ENCODE measurements at places on chromosomes 12 and 14.

- no peak for DNase-seq
Measured at GRCh38 chr12:32894566-32894965, 2.0 kb downstream of the PKP2 start.

DNA sequence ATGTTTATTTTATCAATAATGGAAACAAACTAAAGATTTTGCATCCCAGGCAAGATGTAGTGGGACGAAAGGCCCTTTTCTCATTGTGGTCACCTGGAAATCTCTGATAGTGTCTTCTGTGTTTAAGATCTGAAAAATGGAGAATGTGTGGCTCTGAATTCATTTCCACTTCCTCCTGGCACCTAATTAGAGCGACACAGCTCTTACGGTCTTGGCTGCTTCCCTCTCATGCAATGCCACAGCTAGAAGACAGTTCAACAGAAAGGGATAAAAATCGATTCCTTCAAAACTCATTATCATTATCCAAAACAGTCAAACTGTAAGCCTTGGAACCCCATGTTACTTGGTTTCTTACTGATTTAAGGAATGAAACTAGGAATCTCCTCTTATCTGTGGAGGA is 9.3 kb downstream of the ST8SIA1 start:
- no peak for DNase-seq

GRCh38 chr14:50658203-50658602 is 9.9 kb downstream of the SAV1 start:
- DNase-seq = no peak

DNA sequence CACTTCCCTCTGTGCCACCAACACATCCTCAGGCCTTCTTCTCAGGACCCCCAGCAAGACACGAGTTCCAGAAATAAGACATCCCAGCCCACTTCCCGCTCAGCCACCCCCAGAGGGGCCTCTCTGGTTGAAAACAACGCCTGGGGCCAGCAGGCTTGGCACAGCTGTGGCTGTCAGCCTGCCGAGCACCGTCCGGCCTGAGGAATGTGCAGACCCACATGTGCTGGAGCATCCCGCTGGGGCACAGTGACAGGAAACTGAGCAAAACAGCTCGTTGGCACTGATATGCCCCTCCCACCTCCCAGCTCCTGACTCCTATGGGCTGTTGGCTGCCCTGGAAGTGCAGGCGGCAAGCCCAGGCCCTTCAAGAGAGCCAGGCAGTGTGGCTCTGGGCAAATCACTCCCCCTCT is 1.4 kb downstream of the SYNE3 start:
- no peak for DNase-seq

- no peak for DNase-seq
Measured at GRCh38 chr12:31813305-31813704, 84.5 kb upstream of the AMN1 start.

GRCh38 chr12:3896801-3897351 is 23.7 kb upstream of the PARP11 start:
- no peak for DNase-seq

DNA sequence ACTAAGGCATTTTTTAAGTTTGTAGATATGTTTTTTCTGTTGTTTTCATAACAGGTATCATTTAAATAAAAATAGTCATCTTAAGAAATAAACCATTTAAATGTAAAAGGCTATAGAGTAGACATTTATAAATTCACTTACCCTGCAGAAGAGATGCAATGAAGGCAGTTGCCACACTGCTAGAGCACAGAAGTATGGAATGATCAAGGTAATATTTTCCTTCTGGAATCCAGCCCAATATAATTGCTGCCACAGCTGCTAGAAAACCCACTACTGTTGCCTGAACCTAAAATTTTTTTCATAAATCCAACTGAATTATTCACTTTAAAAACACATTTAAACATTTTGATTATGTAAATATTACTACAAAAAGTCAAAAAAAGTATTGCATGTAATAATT is 69.2 kb downstream of the SLC41A2 start:
- no peak for DNase-seq

DNA sequence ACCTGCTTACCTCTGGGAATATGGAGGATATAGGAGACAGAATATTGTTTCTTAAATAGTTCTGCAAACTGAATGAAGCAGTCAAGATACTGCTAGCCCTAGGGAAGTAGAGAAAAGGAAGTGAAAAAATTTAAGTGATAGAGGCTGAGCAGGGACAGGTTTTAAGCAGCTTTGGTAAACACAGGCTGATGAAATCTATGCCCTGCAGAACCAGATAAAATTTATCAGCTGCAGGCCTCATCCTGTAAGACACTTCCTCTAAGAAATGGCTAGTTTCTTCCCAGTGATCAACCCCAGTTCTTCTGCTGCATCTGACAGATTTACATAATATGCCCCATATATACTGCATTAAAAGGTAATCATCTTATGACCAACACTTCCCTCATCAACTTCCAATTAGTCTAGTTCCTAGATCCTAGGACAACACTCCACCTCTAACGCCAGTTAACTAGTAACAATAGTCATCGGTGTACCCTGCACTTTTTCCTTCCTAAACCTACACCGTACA is 1.3 kb upstream of the ESYT1 start:
- DNase-seq = no peak

DNA sequence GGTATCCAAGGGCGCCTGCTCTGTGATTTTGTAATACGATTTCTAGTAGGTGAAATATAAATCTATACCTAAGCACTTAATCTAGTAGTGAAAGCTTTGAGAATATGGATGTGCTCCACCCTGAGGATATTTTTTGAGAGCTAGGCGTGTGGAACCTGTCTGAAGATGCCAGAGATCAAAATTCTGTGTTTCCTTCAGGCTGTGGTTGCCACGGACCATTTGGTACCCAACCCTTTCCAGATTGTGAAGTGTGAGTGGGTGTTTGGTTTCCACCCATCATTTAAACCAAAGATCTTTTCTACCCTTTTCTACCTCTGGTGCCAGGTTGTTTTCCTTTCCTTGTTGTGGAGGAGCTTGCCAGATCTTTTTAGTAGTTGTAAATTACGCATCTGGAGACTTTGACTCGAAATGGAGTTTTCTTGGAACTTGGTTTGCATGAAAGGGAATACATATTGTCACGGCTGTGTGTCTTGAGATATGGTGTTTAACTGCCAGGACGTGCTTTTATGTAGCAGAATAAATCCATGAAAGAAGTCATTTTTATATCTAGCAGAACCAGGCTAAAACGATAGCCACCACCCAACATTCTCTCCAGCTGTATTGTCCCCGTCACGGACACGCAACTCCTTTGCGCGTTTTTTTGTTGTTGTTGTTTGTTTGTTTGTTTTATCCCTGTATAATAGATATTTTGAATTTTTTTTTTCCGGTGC is 2.2 kb downstream of the LRFN5 start:
- DNase-seq = no peak

GRCh38 chr14:57420986-57421385 is 30.6 kb downstream of the NAA30 start:
- no peak for DNase-seq

GRCh38 chr12:2422591-2422990 is 369.8 kb downstream of the CACNA1C start:
- no peak for DNase-seq

DNA sequence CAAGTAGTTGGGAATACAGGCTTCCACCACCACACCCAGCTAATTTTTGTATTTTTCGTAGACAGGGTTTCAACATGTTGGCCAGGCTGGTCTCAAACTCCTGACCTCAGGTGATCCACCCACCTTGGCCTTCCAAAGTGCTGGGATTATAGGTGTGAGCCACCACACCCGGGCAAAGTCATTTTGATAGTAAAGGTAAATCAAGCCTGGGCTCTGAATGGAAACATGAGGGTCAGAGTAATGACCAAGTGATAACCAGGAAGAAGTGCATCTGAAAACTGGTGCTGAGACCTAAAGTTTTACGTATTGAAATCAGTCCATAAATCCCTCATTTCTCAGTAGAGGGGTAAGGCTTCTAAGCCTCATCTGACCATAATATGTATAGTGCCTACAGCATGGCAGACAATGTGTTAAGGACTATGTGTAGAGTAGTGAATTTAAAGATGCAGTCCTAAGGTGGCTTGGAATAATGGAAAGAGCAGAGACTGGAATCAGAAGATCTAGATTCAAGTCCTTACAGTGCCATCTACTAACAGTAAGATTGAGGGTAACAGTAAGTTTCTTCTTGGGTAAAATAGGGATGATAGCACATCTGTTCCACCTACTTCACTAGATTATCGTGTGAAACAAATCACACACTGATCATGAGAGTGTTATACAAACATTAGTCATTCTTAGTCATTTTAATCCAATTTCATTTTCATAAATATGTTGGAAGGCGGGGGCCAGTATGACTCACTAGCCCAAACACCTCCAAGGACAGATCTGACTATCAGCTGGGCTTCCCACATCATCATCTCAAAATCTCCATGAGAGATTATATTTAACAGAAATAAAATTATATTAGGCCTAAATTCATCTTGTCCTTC is 11.2 kb downstream of the MAP4K5 start:
- DNase-seq = no peak

DNA sequence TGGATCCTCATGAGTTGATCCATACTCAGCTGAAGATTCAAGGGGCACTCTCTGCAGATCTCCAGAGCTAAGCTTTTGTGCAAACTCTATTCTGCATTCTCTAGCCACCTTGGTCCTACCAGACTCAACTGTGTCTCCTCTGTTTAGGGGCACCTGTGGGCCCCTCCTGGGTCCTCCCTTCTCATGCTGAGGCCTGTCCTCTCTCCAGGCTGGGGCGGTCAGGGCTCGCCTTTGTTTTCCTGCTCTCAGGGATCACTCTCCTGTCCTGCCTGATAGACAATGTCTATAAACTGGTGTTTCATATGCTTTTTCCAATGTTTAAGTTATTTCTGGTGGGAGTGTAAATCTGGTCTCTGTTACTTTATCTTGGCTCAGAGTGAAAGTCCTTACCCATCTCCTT is 11.6 kb upstream of the KIF26A start:
- DNase-seq = no peak

GRCh38 chr12:54139019-54139418 is 49.8 kb downstream of the SMUG1 start:
- DNase-seq = no peak

DNA sequence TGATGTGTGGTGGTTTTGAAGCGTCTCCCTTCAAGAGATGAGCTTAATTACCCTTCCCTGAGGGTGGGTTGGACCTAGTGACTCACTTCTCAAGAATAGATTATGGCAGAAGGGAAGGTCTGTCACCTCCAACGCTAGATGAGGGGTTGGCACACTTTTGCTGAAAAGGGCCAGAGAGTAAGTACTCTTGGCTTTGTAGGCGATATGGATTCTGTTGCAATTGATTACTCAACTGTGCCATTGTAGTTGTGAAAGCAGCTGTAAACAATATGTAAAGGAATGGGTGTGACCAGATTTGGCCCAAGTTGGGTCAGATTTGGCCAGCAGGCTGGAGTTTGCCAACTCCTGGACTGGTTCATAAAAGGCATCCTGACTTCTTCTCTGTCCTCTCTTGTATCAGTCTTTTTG is 53.3 kb downstream of the SMIM41 start:
- DNase-seq = no peak

GRCh38 chr14:102209224-102209966 is 69.7 kb downstream of the WDR20 start:
- DNase-seq = no peak

- DNase-seq = no peak
Measured at GRCh38 chr12:119681111-119681510, 13.2 kb downstream of the PRKAB1 start.

DNA sequence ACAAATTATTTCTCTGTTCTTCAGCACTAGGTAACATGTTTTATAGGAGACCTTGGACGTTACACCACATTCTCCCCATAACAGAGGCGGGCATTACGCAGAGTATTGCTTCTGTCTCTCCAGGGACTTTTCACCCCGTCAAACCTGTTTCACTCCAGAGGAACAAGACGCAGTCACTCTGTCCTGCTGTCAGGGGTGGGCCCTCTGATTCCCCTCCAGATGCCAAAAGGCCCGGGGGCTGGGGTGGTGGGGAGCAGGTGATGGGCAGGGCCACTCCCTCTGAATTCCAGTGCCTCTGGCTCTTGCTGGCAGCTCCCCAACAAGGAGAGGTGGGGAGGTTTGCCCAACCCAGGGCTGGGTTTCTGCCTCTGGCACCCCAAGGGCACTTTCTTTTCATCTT is 71.9 kb downstream of the NTF3 start:
- no peak for DNase-seq

- DNase-seq = no peak
Measured at GRCh38 chr12:90574676-90575075, 380.3 kb downstream of the CCER1 start.

GRCh38 chr12:125549836-125550235 is 484.6 kb downstream of the AACS start:
- DNase-seq = no peak

- no peak for DNase-seq
Measured at GRCh38 chr12:106194351-106194750, 53.5 kb downstream of the CKAP4 start.

DNA sequence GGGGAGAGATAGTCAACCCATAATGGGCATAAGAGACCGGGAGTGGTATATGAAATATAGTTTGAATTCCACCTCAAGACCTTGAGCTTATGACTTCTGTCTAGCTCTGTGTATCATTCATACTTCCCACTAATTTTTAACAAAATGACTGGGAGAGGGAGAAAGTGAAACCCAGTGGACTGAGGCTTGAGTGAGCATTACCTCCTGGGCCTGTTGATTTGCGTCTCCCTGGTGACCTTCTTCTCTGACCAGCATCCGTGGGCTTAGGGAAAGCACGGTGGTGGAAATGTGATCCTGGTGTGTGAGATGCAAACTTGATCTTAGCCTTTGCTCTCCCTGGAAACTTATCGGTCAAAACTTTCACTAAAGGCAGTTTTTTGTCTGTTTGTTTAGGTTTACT is 207.9 kb upstream of the BCL2L14 start:
- DNase-seq = no peak

GRCh38 chr12:39937119-39937518 is 168.8 kb downstream of the SLC2A13 start:
- DNase-seq = no peak

- DNase-seq = no peak
Measured at GRCh38 chr14:79581912-79582576, 629.3 kb downstream of the DIO2 start.

- no peak for DNase-seq
Measured at GRCh38 chr14:102870994-102871831, 51.2 kb upstream of the AMN start.

- DNase-seq = no peak
Measured at GRCh38 chr12:54711669-54712068, 63.5 kb upstream of the DCD start.

DNA sequence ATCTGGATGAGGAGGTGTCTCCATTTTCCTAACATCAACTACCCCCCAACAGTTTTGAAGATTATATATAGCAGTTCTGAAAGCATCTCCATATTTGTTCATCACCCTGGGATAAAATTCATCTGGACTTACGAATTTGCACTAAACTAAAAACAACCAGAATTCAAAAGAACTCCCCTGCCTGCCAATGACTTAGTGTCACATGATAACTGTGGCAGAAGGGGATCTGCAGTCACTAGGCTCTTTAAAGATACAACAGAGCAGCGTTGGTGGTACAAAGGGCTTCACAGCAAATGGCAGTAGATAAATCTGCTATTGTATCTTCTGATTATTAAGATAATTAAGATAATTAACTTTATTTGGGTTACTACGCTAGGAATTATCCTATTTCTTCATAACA is 30.1 kb downstream of the GPR135 start:
- no peak for DNase-seq
